Caki2 (cell line): ENCODE measurements at places on chromosomes 4 and X. TPM values are rescaled to one million over a fixed set of nuclear protein-coding genes. Genes with fewer than 3 reads are reported as not detected.

DNA sequence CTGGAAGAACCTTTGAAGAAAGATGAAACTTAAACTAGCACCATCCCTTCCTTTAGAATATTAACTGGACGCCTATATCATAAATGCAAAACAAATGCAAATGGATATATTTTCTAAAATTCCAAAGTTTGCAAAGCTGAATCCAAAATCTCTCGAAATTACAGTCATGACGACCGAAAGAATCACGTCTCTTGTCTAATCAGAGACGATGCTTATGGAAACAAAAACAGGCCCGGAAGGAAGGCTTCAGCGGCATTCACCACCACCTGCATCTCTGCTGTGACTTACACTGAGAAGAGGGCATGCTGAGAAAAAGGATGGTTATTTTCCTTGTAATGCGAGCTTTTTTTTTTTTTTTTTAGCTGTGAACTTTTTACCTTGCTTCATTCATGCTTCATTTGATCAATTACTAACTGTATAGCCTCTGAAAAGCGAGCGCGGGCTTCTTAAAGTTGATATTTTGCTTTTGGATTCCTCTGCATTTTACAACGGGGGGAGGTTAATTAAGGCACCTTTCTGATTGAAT lies 209.3 kb downstream of the SOWAHB start:
- peak; percentile 60 for DNase-seq

DNA sequence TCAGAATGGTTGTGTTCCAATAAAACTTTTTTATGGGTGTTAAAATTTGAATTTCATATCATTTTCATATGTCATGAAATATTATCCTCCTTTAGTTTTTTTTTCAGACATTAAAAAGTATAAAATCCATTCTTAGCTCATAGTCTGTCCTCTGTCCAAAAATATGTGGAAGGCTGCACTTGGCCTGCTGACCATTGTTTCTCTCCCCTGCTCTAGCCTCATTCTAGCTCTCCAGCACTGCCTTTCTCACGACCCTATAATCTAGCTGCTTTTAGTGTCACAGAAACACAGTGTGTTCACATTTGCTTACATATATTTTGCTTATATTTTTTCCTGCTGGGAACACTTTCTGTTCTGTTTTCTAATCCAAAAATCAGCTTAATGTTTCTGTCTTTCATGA lies 165.0 kb upstream of the ANK2 start:
- no peak for DNase-seq

Gene RAB33A
- total RNA-seq: not detected in 2 replicates

DNA sequence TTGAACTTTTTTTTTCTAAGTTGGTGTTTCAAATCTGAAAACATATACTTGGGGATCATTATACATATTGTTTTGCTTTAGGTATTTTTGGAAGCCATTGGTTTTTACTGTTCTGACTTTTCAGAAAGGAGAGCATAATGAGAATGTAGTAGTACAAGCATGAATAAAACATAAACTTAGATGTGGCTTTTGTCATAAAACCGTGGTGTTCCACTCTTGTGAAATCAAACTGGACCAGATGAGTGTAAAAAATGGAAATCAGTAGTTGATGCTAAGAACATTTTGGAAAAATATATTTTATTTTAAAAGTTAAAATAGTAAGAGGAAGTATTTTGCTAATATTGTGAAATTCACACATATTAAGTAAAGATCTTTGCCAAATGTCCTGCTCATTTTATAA lies 29.6 kb downstream of the GUCY1A1 start:
- DNase-seq: no peak

Gene GYPB
- total RNA-seq: not detected in 2 replicates

Gene NR0B1
- total RNA-seq: 181 and 189 TPM in 2 replicates

Gene FAAH2
- total RNA-seq: 3.2 and 51.1 TPM in 2 replicates

DNA sequence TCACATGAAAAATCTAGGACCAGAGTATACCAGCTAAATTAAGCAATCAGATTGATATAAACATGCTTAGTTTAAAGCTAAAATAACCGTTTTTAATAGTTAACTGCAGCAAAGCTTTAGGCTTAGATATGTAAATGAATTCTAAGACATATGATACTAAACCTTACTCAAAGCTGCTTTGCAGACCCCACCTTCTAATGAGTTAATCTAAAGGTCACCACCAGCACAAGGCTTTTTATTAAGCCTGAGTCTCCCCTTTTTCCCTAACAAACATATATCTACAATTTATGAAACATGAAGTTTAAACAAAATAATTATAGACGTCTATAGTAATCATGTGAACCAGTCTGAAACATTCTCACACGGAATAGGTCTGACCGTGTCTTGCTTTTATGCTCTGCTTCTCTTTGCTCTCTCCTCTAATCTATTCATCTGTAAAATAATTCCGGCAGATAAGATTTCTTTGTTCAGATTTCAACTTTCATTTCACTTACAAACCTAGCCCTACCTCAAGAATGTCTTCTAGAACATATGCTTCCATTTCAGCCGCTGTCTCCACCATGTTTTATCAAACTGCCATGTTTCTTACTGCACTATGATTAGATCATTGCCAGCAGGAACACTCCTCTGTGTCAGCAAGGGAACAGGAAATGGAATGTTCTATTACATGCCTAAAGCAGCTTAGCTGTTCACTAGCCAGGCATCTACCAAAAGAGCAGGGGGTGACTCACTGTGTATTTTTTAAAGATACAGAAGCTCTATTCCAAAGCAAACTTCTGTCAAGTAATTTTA lies 35.9 kb downstream of the ANKRD17 start:
- DNase-seq: peak; percentile 76

GRCh38 chrX:111164728-111165127 lies 68.7 kb downstream of the PAK3 start:
- DNase-seq: no peak

Gene SHROOM4
- 3.3 and 3.7 TPM in 2 replicates for total RNA-seq

DNA sequence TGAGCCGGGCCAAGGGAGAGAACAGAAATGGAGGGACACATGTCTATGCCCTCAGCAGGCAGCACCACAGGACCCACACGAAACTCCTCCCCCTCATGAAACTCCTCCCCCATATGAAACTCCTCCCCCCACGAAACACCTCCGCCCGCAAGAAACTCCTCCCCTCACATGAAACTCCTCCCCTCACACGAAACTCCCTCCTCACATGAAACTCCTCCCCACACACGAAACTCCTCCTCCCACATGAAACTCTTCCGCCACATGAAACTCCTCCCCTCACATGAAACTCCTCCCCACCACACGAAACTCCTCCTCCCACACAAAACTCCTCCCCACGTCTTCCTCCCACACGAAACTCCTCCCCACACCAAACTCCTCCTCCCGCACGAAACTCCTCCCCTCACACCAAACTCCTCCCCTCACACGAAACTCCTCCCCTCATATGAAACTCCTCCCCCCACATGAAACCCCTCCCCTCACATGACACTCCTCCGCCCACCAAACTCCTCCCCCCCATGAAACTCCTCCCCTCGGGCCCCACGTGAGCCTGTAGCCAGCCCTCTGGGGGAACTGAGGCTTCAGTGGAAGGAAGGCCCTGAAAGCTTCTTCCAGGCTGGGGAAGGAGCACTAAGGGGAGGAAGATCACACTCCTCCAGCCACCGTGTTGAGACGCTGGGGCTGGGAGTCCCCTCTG lies 15.2 kb downstream of the ADRA2C start:
- peak; percentile 71 for DNase-seq

Gene PLXNB3
- total RNA-seq: 1.7 and 2.5 TPM in 2 replicates

Gene GALNTL6
- not detected in 2 replicates for total RNA-seq

DNA sequence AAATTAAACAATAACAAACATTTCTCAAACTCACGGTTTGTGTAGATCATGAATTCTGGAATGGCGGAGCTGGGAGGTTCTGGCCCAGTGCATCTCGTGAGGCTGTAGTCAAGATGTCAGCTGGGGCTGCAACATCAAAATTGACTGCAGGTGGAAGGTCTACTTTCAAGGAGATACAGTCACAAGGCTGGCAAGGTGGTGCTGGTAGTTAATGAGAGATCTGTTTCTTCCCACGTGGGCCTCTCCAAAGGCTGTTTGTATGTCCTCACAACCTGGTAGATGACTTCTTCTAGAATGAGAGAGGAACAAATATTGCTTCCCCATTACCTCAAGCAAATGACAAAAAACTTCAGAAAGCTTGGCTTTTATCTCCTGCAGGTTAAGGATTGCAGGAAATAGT lies 8.0 kb upstream of the PRDX4 start:
- no peak for DNase-seq

- peak; percentile 44 for DNase-seq
These were observed 16.6 kb downstream of the DCK start for GRCh38 chr4:71009890-71010588.

DNA sequence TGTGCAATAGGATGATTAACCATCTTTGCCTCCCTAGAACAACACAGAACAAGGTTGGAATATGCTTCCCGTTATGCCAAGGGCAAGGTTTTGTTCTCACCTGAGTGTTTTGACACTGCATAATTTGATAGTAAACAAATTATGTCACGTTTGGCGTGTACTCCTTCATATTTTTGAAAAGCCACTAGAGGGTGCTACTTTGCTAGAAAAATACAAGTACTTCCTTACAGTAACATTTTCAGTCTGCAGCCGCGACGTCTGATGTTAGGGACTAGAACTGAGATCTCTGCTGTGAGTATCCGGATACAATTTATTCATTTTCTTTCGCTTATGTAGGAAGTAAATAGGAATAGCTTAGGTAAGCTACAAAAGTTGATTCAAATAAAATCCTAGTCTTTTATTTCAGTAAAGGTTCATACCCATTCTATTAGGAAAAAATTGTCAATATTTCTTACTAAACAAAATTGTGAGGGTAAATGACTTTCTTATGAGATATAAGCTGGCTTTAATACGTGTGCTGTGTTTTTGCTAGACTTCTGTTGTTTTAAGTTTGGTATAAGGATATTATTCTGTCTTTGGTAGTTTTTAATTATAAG lies 181.1 kb upstream of the WDFY3 start:
- peak; percentile 40 for DNase-seq

Gene NAA11
- total RNA-seq: not detected in 2 replicates

DNA sequence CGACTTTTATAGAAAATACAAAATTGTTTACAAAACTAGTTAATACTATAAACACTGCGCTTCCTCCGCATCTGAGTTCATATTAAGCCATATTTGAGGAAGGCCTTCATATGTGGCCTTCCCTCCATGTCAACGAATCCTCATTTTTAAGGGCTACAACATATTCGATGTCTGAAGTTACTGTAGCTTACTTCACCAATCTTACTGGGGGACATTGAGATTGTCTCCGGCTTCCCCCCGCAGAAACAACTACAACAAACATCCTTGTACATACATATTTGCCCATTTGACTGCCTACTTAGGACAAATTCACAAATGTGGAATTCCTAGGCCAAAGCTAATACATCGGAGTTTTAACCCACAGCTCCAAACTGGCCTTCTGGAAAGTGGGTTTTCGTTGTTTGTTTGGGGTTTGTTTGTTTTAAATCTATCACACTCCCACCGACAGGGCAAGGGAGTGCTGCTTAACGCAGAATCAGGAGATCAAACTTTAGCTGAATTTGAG lies 581 bp upstream of the FAM114A1 start:
- no peak for DNase-seq

- DNase-seq: no peak
These were observed 7.9 kb upstream of the PPP3CA start for GRCh38 chr4:101355246-101355645.

DNA sequence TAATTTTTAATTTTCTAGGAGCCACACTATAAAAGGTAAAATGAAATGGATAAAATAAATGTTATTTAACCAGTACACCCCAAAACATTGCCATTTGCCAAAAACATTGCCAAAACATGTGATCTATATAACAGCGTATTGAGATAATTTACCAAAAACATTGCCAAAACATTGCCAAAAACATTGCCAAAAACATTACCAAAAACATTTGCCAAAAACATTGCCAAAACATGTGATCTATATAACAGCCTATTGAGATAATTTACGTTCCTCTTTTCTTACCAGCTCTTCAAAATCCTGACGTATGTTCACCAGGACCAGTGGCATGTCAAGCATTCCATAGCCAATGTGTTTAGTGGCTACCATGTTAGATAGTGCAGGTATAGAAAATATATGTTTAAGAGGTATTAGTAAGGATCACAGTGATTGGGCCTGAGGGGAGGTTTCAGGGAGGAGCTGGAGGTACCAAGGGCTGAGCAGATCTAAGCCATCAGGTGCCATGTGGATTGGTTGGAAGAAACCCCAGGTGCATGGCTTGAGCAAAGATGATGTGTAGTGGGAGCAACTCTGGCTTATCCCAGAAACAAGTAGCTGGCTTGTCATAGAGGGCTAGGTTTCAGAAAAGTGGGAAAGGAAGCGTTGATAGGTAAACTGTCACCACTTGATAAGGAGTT lies 42.6 kb downstream of the RAPGEF2 start:
- no peak for DNase-seq

DNA sequence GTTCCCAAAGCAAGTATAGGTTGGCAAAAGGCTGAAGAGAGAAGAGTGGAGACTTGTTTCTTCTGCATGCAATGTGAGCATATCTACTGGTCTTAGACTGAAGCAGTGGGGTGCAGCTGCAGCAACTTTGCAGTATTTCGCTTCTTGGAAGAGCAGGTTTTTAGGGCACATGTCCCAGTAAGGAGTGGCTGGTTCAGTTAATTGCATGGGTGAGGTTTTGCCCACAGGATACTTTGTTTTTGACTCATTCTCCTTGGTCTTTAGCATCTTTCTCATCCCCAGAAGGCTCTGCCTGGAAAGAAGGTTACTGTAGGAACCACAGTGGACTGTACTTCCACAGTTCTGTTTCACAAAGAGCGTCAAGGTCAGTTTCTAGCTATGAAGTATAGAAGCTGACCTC lies 68.0 kb upstream of the NR3C2 start:
- no peak for DNase-seq

- no peak for DNase-seq
These were observed 5.8 kb upstream of the G3BP2 start for GRCh38 chr4:75678965-75679364.

GRCh38 chr4:86717651-86718050 lies 123.5 kb downstream of the PTPN13 start:
- peak; percentile 56 for DNase-seq

DNA sequence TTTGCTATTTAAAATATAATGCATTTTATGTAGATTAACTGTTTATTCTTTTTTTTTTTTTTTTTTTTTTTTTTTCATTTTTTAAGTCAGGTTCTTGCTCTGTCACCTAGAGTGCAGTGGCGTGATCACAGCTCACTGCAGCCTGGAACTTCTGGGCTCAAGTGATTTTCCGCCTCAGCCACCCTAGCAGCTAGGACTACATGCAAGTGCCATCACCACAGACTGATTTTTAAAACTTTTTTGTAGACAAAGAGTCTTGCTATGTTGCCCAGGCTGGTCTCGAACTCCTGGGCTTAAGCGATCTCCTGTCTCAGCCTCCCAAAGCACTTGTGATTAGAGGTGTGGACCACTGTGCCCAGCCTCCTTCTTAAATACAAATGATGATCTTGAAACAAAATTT lies 159.9 kb downstream of the CAMK2D start:
- no peak for DNase-seq

Gene SSX2
- total RNA-seq: 0.32 TPM in 1 of 2 replicates, not detected in the other

Gene ALPK1
- 2.5 and 5.3 TPM in 2 replicates for total RNA-seq

Gene FDCSP
- total RNA-seq: not detected in 2 replicates
